ENCODE measurements at places on chromosomes 13 and 19.

DNA sequence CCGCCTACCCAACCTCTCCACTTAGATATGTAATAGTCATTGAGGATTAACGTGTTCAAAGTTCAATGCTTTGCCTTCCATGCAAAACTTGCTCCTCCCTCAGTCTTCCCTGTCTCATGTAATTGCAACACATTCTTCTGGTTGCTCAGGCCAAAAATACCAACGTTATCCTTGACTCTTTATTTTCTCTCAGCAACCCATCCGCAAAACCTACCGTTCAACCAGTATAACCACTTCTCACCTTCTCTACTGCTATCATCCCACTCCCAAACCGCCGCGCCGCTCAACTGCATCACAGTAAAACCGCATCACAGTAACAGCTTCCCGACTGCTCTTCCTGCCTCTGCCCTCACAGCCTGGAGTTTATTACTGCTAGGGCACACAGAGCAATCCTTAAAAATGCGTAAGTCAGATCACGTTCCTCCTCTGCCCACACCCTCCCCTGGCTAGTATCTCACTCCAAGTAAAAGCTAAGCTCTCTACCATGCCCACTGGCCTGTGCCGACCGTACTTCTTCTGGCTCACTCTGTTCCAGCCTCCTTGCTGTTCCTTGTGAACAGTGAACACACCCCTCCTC is 8.2 kb downstream of the MTIF3 start:
- DNase-seq, result no peak

DNA sequence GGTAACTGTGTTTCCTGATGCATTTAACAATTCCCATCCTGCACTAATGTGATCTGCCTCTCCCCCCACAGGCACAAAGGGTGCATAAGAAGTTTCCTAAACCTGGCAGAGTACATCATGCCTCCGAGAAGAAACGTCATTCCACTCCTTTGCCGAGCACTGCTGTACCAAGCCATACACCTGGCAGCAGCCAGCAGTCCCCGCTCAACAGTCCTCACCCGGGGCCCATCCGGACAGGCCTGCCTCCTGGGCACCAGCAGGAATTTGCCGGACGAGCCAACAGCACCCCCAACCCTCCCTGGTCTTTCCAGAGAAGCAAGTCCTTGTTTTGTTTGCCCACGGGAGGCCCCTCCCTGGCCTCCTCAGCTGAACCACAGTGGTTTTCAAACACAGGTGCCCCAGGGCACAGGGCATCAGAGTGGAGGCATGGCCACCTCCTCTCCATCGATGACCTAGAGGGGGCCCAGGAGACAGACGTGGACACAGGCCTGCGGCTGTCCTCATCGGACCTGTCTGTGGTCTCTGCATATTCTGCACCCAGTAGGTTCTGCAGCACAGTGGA is 58.3 kb downstream of the FAM124A start:
- no peak for DNase-seq

GRCh38 chr13:50914176-50914700 is 4.6 kb downstream of the RNASEH2B start:
- peak; percentile 38 for DNase-seq

DNA sequence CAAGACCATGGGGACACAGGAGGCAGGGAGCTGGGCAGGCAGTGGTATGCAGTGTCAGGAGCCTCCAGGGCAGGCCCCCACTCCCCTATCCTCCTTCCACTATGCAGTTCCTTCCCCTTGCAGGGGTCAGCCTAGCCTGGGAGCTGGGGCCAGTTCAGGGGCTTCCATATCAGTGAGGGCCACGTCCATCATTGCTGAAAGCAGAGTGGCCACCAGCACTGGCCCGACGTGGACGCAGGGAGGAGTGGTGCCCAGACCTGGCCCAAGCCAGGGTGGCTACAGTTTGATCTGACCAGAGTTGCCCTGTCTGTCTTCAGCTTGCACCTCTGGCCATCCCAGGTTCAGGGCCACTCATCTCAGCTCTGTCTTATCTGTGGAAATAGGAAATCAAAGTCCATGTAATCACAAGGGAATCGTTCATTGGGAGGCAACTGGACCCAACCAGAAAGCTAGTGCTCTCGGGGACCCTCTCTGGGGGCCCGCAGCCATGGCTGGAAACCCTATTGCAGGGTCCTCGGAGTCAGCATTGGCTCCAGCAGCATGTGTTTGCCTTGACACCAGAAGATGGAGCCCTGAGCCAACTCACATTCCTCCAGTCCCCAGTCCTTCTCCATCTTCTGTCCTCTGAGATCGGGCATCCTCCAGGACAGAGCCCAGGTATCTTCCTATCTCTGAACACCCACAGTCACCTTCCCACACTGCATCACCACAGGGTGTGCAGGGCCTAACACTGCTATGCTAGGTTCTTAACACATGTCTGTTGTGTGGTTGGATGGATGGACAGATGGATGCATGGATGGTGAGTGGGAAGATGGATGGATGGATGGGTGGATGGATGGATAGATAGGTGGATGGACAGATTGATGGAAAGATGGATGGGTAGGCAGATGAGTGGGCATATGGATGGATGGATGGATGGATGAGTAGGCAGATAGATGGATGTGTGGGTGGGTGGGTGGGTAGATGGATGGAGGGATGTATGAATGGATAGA is 75.7 kb upstream of the KCTD15 start:
- DNase-seq, result no peak

- peak; percentile 14 for DNase-seq
These were observed 237.6 kb downstream of the LACC1 start for GRCh38 chr13:44117351-44117750.

DNA sequence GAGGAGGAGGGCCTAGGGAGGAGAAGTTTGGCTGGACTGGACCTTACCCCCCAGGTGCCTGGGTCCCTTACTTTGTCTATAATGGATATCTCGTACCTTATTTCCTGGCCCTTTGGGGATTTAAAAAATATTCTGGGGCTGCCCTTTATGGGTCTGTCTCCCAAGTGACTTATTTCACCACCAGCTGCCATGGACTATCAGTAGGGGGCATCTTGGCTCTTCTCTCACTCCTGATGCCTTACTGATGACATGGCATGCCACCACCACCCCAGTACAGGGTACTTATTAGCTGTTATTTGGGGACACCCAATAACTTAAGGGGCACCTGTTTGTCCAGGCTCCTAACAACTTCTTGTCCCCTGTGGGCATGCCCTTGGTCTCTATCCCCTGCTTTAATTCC is 38.0 kb downstream of the NFIX start:
- DNase-seq, result peak; percentile 20
